CD14-positive monocyte (primary cell): ENCODE measurements at places on chromosomes 1 and 21. TPM values are rescaled to one million over a fixed set of nuclear protein-coding genes. Genes with fewer than 3 reads are reported as not detected.

Gene DYRK3
- polyA plus RNA-seq: not detected

DNA sequence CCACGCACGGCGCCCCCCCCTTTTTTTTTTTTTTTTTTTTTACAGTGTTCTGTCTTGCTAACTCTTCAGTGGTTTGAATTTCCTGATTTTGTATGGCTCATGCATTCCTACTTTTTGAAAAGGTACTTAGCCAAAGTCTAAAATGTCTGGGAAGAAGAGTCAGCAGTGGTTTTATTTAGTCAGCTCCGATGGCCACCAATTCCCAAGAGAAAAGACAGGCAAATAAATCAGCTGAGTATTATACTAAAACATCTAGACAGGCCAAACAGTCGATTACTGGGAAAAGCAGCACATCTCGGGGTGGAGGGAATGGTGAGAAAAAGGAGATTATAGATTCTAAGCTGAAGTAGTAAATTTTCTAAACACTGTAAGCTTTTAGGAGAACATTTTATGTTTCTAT is 192.5 kb upstream of the ZRANB2 start:
- H3K27ac ChIP-seq: no peak overlapping the region
- H3K36me3 ChIP-seq: no peaks in the 10 kb centered on the region
- no peak for DNase-seq
- H3K4me1 ChIP-seq: peaks cover 5% of the 10 kb centered on the region
- H3K27me3 ChIP-seq: no peaks in the 10 kb centered on the region

GRCh38 chr1:90411185-90411584 is 305.9 kb downstream of the BARHL2 start:
- no peaks in the 10 kb centered on the region for H3K36me3 ChIP-seq
- DNase-seq: no peak
- no peaks in the 10 kb centered on the region for H3K27me3 ChIP-seq
- no peaks in the 10 kb centered on the region for H3K4me1 ChIP-seq

Gene GBP6
- not detected in 2 replicates for polyA plus RNA-seq

Gene CELA3A
- polyA plus RNA-seq: not detected

GRCh38 chr1:47761201-47761930 is 235.8 kb downstream of the TRABD2B start:
- H3K27ac ChIP-seq: no peak overlapping the region
- no peaks in the 10 kb centered on the region for H3K36me3 ChIP-seq
- H3K27me3 ChIP-seq: no peaks in the 10 kb centered on the region
- DNase-seq: no peak
- H3K4me3 ChIP-seq: no peak overlapping the region

Gene PCP4L1
- not detected in 2 replicates for polyA plus RNA-seq

Gene OLFML3
- 0.37 TPM for polyA plus RNA-seq

Gene CTSE
- polyA plus RNA-seq: not detected

Gene AZIN2
- 0.89 TPM for polyA plus RNA-seq

- no peak overlapping the region for H3K4me3 ChIP-seq
- H3K27me3 ChIP-seq: no peaks in the 10 kb centered on the region
- no peak for DNase-seq
- no peaks in the 10 kb centered on the region for H3K4me1 ChIP-seq
Measured at GRCh38 chr1:91655912-91656449, 155.3 kb downstream of the CDC7 start.

Gene IRF6
- 0.21 TPM for polyA plus RNA-seq

Gene IFI44
- 20.4 and 48.1 TPM in 2 replicates for polyA plus RNA-seq

Gene B4GALT3
- 16.8 TPM for polyA plus RNA-seq

Gene GUCA2A
- not detected for polyA plus RNA-seq

GRCh38 chr1:88726697-88727096 is 42.6 kb downstream of the PKN2 start:
- DNase-seq: no peak
- H3K27me3 ChIP-seq: no peaks in the 10 kb centered on the region
- peaks cover 4% of the 10 kb centered on the region for H3K36me3 ChIP-seq
- no peak overlapping the region for H3K4me3 ChIP-seq

Gene FMN2
- polyA plus RNA-seq: not detected

DNA sequence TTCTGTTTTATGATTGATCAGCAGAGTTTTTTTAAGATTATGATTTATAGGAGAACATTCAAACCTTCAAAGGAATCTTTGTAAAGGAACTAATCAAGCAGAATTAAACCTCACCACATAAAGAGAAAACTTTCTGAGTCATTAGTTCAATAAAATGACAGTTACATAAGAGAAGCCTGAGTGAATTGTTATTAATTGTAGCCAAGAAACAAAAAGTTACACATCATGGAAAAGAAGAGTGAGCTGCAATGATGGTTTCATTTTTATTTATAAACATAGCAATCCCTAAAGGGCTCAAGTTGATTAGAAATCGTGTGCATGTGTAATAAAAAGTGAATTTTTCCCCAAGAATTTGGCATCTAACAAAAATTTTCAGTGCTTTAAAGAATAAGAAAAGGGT is 731.4 kb downstream of the LTN1 start:
- no peaks in the 10 kb centered on the region for H3K36me3 ChIP-seq
- DNase-seq: no peak
- H3K27me3 ChIP-seq: no peaks in the 10 kb centered on the region
- no peak overlapping the region for H3K27ac ChIP-seq

Gene TEDDM1
- polyA plus RNA-seq: not detected

DNA sequence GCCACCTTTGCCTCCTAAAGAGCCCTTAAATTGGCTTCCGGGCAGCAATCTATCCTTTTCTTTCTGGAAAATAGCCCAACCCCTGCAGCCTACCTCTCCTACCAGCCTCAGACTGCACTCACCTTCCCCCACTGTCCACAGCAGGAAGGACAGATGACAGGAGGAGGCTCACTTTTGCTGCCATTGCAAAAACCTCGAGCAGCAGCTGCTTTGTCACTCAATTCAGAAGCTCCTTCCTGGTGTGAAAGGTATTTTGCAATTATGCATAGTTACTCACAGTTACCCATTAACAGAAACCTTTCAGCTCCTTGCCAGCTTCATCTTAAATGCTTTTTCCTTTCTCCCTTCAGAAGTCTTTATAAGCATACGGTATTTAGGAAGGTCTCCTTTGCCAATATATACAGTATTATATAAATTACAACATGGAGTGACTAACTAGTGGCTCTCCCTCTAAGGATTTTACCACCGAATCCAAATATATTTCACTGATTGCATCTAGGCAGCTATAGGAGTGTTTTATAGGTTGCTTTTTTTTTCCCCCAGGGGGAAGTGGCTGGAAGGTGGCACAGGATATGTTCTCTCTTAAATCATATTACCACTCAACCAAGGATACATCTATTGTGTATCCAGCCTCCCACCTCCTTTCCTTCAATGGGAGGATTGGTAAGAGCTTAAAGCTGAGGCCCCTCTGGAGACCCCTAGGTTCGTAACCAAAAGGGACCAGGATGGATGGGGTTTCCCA is 142.1 kb upstream of the IPO9 start:
- H3K36me3 ChIP-seq: no peaks in the 10 kb centered on the region
- peak; percentile 3 for DNase-seq
- H3K27ac ChIP-seq: no peak overlapping the region
